ENCODE measurements at places on chromosomes 3 and 15.

GRCh38 chr15:99403597-99403996 lies 152.3 kb downstream of the LRRC28 start:
- DNase-seq: no peak

DNA sequence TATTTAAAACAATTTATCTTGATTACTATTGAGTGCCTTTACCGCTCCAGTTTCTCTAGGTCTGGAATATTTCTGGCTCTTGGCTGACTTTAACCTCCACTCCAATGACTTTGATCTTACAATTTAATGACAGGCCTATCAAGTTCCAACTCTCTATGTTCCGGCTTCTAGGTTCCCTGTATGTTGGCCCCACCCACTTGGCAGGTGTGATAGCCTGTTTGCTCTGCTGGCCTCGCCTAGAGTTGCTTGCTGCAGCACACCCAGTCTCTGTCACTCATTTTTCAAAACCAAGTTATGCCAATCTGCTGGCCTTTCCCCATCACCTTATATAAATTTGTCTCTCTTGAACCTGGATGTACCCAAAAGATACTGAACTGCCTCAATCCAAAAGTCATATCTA lies 428.0 kb downstream of the ROBO1 start:
- no peak for DNase-seq

- DNase-seq: no peak
Measured at GRCh38 chr3:73215901-73216300, 154.4 kb downstream of the EBLN2 start.

DNA sequence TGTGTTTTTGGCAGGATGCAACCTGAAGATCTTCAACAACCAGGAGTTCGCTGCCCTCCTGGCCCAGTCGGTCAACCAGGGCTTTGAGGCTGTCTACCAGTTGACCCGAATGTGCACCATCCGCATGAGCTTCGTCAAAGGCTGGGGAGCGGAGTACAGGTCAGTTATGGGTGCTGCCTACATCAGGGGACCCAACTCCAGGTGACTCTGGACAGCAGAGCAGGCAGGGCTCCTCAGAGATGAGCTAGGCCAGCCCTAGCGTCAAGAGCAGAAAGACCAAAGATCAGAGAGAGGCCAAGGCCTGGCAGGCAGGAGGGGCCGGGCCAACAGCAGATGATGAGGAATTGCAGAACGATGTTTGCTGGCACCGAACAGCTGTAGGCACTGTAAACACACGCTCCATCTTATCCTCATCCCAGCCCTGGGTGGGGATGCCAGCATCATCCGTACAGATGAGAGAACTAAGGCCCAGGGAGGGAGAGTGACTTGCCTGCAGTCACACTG lies 67.1 kb downstream of the AAGAB start:
- no peak for DNase-seq

- DNase-seq: no peak
Measured at GRCh38 chr3:12841970-12842328, 584 bp upstream of the RPL32 start.

GRCh38 chr15:56532721-56533460 lies 68.0 kb upstream of the MNS1 start:
- no peak for DNase-seq

DNA sequence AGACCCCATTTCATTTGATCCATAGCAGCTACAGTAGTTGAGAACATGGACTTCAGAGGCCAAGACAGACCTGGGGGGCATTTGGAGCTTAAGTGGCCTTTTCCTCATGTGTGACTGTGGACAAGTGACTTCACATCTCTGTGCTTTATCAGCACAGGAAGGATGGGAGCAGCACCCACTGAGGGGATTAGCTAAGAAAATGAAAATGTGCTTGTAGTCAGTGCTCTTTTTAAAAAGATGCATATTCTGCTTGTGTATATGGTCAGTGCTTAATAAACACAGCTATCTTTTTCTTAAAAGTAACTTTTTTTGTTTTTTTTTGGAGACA lies 34.5 kb downstream of the SLC6A6 start:
- DNase-seq: no peak

- no peak for DNase-seq
Measured at GRCh38 chr3:30641416-30642251, 35.2 kb downstream of the TGFBR2 start.

GRCh38 chr15:25739687-25740121 lies 123.4 kb downstream of the ATP10A start:
- no peak for DNase-seq

- no peak for DNase-seq
Measured at GRCh38 chr3:99108508-99108907, 207.0 kb upstream of the DCBLD2 start.

- DNase-seq: no peak
Measured at GRCh38 chr3:44939581-44940036, 36.4 kb downstream of the ZDHHC3 start.

- DNase-seq: no peak
Measured at GRCh38 chr15:40695469-40695890, 506 bp downstream of the RAD51 start.

DNA sequence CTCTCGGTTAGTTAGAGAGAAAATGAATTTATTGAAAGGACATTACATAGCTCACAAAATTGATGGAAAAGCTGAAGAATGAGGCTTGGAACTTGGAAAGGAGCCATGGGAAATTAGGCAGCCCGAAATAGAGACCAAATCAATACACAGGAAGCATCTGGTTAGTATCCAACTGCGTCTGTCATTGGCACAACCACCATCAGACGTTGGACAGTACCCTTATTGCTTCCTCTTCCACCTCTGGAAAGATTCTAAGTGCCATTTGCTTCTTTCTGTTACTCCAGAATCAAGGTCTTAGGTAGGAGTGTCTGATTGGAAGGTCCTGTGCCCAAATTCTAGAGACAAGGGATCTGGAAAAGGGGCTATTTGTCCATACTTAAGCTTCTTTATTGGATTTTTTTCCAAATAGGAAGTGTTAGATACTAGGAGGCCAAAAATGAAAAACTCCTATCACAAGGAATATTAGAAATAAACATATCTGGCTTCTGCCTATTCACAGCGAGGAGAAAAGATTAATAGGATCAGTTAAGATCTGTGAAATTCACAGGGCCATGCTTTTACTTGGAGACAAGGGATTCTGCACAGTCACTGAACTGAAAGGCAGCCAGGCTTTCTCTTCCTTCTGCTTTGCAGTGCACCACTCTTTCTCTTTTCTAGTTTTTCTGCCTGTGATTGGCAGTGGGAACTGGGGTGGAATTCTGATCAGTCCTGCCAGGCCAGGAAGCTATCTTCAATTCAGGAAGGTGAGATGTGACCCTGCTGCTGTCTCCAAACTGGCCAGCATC lies 10.7 kb upstream of the HACD2 start:
- DNase-seq: no peak

GRCh38 chr3:98259707-98260106 lies 4.3 kb upstream of the OR5H6 start:
- no peak for DNase-seq

DNA sequence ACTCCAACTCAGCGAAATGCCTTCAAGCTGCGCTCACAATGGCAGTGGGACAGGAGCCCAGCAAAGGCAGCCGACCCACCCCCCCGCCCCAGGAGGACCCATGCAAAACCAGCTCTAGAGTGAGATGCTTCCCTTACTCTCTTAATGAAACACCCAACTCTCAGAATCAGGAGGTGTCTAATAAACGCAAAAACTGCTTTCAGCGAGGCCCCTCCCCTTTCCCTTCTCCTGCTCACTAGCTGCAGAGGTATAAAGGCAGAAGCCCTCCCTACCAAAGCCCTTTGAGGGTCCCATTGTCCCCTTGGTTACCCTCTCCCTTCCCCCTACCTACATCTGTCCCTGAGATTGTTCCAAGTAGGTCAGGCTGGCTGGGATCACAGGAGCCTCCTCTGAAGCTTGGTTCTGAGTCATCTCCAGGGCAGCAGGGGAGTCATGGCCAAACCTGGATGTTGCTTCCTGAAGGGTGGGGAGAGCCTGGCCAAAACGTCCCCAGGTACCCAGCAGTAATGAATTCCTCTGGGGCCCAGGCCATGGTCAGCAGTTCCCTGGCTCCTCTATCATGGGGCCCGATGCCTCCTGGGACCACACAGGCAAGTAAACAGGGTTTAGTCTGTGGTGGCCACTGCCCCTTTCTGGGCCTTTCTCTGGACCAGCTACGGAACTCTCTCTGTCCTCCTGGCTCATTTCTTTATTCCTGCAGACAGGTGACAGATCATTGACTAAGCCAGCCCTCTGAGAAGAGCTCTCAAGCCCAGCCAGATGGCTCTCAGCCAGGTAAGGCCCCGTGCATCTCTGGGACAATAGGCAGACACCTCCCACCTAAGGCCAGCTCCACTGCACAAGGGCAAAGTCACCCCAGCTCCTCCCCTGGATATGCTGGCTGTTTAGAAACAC lies 8.6 kb downstream of the KLHL25 start:
- no peak for DNase-seq

DNA sequence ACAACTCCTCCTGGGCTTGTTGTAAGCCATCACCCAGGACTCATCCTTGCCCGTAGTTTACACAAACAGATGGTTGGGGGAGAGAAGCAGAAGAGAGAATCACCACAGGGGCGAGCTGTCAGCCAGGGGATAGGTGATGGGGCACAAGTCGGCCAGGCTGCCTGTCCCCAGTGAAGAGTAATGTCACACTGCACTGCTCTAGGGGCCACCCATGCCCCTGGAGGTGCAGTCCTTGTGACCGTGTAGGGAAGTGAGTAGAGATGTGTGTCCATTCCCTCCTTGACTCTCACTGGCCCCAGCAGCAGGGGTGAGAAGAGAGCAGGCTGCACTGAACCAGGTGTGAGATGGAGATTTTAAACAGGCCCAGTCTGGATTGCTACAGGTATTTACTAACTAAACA lies 17.1 kb upstream of the PRSS50 start:
- DNase-seq: no peak

GRCh38 chr3:12452361-12453330 lies 31.6 kb upstream of the TSEN2 start:
- no peak for DNase-seq

DNA sequence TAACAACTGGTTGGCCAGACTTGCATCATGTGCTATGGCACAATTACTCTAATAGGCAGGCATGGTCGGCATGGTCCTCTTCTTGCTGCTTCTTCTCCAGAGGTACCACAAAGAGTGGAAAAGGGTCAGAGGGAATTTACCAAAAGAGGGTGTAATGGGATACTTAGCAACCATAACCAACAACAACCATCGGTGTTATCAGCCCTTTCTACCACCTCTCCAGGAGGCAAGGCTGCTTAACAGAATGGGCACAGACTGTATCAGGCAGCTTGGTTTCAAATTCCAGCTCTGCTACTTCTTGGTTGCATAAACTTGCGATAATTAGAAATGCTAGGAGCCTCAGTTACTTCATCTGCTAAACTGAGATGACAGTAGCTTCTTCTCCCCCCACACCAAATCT lies 284.6 kb upstream of the CRBN start:
- no peak for DNase-seq

DNA sequence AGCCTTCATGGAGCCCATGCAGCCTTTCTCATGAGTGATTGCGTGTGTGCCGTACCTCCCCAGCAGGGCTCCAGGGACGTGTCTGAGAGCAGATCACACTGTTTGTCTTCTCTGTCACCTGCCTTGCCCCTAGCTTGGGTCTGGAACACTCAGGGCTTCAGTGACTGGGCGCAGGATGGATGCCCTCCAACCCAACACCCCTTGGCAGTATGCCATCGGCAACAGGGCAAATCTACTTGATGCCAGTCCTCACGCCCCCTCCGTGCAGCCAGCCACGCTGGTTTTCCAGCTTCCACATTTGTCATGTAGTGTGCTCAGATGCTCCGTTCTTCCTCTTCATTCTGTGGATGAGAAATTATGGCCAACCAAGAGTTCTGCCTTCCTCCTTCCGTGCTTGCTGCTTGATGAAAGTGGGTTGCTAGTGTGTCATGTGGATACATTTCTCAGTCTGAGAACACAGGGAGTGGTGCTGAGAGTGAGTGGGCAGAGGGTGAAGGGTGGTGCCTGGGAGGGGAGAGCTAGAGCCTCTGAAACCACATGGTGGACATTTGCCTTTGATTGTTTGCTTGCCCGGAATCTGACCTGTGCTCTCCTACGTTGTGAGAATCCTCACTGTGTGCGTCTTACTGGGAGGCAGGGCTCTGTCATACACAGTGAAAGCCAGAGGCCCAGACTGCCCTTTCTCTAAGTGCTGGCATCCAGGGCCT lies 97.2 kb downstream of the FAM43A start:
- no peak for DNase-seq

DNA sequence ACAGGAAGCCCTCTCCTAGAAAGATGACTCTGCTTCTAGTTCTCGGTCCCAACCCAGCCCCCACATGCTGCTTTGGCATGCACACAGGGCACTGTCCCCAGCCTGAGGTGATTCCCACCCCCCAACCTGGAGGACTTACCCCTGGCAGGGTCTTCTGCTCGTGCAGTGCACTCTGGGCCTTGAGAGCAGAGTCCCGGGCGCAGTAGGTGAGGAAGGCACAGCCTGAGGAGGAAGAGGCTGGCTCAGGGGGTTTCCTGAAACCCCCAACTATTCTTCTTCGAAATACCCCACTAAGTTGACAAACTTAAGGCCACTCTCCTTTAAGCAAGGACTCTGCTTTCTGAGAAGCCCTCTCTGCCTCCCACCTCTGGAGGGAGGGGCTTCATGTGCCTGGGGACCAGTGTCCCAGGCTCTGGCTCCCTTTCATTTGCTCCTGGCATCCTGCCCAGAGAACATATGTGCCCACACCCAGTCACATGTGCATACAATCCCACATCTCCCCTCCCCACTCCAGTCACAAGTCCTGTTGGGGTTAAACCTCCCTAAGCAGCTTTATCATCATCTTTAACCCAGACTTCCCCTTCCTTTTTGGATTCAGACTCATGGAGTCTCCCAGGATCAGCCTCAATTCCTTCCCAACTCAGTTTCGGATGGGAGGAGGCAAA lies 4.1 kb downstream of the CELF6 start:
- no peak for DNase-seq

DNA sequence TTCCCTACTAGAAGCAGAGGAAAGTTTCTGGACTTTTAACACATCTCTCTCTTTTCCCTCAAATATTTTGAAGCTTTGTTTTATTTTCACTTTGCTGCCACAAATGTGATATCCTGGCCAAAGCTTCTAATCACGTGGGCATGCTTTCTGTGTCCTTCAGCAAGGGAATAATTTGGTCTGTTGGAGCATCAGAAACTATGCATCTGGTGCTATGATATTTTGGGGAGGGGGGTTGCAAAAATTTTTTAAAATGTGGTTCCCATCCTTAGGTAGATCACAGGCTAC lies 254.2 kb downstream of the GAP43 start:
- no peak for DNase-seq

DNA sequence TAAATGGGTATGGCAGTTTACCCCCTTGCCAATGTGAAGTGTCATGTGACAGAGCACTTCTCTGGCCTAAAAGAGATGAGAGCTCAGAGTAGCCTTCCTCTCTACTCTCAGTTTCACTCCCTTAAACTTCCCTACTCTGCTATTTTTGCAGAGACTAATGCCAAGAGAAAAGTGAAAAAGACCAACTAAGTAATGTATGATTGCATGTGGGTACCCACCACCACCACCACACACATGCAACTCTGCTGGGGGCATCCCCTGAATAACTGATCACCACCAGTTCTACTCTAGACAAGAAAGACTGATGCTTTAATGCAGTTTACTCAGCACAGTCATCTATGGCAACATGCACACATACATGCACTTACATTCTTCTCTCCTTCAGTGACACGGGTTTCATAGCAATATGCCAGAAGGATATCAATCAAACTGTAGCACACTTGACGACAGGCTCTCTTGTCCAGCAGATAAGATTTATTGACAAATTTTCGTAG lies 31.3 kb downstream of the SHQ1 start:
- no peak for DNase-seq

All from Right ventricle myocardium inferior (tissue), 1 donor.